ENCODE measurements at places on chromosomes 11 and 22.

DNA sequence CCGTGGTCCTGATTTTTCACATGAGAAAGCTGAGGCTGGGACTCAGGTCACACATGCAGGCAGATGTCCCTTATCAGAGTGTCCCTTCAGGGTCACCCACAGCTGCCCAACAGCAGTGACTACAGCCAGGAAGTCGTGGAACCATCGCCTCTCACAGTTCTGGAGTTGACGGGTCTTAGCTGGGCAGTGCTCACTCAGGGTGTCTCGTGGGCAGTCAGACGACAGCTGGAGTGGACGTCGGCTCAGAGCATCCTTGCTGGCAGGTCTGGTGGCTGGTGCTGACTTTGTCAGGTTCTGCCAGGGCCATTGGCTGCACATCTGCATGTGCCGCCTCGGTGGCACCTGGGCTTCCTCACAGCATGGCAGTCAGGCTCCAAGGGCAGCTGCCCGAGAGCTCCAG, 35.6 kb upstream of the TH start:
- no peak for DNase-seq

DNA sequence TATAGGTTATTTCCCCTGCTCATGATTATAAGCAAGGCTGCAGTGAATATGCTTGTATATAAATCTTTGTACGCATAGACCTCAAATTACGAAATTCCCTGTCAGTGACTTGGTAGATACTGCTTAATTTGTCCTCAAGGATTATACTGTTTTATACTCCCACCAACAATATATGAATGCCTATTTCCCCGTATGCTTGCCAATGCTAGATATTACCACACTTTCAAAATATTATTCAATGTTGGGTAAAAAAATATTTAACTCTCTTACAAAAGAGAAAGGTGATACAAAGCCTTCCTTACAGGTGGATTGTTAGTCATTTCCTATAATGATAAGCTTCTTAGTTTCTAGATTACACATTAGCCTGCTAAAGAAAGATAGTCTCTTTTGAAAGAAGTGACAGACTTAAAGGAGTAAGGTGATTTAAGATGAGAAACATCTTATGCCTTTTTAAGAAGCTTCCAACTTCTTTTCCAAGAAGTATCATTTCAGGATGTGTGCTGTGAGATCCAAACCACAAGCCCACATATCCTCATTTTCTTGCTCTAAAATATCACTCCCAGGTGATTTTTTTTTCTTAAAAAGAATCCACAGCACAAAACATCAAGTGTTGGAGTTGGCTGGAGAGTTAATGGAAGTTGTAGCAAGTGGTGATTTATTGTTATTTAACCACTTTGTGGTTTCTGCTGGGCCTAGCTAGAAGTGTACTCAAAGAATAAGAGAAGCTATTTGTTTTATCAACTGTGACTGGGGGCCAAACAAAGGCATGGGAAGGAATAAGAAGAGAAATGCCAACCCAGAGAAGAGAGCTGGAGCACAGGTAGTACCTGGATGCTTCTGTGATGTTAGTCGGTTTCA, 59.2 kb downstream of the BARX2 start:
- DNase-seq: no peak

DNA sequence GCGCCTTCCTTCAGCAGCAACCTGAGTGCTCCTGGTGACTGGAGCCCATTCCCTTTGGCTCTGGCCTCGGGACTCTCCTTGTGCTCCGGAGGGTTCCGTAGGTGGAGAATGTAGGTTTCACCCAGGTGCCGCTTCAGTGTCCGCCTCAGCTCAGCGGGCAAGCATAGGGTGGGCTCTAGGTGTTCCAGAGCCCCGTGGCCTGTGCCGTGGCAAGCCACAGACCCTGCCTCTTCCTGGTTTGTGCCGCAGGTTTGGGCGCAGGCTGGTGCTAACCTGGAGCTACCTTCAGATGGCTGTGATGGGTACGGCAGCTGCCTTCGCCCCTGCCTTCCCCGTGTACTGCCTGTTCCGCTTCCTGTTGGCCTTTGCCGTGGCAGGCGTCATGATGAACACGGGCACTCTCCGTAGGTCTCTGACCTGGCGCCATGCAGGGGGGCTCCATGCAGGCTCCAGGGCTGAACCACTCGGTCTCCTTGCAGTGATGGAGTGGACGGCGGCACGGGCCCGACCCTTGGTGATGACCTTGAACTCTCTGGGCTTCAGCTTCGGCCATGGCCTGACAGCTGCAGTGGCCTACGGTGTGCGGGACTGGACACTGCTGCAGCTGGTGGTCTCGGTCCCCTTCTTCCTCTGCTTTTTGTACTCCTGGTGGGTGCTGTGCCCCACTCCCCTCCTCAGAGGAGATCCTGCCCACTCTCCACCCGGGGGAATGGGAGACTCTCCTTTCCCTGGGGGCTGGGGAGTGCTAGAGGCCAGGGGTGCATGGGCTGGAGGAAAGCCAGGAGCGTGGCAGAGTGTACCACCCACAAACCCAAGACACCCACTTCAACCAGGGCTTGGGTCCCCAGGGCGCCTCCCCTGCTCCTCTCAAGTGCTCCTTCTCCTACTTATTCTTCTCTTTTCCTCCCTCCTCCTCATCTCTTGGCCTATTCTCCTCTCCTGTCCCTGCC, 2.4 kb downstream of the SLC22A12 start:
- DNase-seq: no peak

GRCh38 chr11:103798026-103798425, 238.4 kb upstream of the DDI1 start:
- DNase-seq: no peak

GRCh38 chr11:130561441-130561881, 113.0 kb downstream of the ADAMTS15 start:
- no peak for DNase-seq

DNA sequence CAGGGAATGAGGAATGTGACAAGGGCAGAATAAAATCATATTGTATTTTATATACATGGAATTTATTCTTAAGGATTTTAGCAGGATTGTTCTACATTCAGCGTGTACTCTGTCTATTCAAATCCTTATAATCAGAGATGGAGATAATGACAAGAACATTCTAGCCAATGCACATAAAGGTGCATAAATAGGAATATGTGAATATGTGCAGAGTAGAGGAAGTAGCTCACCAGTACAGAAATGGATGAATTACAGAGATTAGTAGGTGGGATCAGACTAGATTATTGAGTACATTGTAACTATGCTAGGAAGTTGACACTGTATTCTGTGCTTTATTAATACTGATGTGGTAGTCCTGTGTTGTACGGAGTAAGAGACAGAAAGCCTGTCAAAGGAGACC, 1308.8 kb downstream of the FAM181B start:
- DNase-seq: no peak

GRCh38 chr11:68842427-68843051, 823 bp upstream of the CPT1A start:
- no peak for DNase-seq

DNA sequence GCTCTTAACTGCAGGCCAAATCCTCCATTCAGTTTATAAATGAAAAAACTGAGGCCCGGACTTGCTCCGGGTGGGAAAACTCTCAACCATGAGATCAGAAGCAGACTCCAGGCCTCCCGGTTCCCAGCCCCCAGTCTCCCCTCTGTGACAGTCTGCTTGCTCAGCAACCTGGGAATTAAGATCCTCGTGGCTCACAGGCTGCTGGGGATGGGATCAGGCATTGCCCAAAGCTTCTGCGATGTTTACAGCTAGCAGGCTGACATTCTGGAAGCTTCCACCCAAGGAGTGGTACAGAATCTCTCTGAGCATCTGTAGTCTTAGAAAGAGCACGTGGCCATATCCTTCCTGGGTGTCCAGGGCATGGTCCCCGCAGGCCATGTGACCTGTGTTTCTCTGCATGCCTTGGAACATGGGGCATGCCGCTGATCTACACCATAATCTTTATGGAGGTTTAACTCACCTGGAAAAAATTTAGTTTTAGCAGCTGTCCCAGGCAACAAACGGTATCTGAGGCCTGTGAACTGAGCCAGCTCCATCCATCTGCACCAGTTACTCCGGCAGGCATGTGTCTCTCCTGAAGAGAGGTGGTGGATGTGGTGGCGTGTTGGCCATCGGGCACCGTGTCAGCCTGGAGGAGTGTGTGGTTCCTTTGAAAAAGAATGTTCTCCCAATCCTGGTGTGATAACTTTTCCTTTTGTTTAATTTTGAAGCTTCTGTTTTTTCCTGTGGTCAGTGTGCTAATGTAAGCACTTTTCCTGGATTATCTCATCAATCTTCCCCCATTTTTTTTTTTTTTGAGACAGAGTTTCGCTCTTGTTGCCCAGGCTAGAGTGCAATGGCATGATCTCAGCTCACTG, 7.9 kb downstream of the FBLN1 start:
- DNase-seq: no peak

DNA sequence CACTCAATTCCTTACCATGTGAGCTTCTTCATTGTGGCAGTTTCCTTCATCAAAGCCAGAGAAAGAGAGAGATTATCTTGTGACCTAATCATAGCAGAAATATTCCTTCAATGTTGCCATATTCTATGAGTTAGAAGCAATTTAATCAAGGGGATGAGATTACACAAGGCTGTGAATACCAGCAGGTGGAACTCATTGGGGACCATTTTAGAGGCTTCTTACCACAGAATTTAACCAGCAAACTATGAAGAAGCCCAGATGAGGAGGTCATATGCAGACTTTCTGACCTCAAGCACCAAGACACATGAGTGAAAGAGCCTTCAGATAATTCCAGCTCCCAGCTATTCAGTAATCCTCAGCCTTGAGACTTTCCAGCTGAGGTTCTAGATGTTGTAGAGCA, 51.3 kb downstream of the ADM start:
- DNase-seq: no peak

DNA sequence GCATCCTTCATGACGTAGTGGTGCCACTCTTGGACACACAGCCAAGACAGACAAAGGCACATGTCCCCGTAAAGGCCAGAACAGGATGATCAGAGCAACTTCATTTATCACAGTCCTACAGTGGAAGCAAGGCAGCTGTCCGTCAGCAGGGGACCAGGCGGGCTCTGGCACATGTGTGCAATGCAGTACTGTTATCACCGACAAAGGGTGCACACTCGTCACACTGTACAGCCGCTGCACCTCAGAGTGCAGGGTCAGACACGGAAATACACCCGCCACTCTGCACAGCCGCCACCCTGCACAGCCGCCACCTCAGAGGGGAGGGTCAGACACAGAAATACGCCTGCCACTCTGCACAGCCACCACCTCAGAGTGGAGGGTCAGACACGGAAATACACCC, 13.4 kb upstream of the IL17REL start:
- no peak for DNase-seq

DNA sequence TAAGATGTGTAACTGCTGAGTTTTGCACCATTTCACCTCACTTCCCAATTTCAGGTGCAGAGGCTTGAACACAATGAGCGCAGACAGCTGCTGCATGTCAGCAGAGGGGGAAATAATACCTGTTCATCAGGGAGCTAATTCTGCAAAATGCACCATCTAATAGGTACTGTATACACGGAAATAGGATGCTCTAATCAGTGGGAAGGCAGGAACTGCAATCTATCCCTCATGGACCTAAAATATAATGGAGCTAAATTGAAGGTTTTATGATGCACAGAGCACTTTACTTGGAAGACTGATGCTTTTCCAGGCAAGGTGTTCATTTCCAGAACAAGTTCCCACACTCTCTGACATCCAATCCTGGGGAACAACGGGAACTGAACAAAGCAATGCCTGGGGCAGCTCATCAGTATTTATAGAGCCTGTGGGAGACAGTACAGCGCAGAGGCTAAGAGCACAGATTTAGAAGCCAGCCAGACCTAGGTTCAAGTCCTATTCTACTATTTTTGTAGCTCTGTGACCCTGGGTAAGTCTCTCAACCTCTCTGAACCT, 78.5 kb downstream of the TENM4 start:
- DNase-seq: no peak
